Type B pancreatic cell (in vitro differentiated cells): ENCODE measurements at places on chromosomes 4 and X.

- no peak for DNase-seq
These were observed 123.8 kb downstream of the LUZP4 start for GRCh38 chrX:115413246-115413878.

- DNase-seq, result no peak
These were observed 59.9 kb upstream of the PDGFRA start for GRCh38 chr4:54169176-54169575.

- no peak for DNase-seq
These were observed 41.9 kb downstream of the COL4A6 start for GRCh38 chrX:108396188-108396891.

- no peak for DNase-seq
These were observed 440.4 kb downstream of the SPRY1 start for GRCh38 chr4:123836851-123837595.

- no peak for DNase-seq
These were observed 210.8 kb upstream of the RASGEF1B start for GRCh38 chr4:81682492-81682891.

GRCh38 chr4:152510349-152511147 lies 25.3 kb downstream of the FBXW7 start:
- DNase-seq, result no peak
